Suppressor macrophage treated with lipopolysaccharide for 4 hours (primary cell): ENCODE measurements at places on chromosomes 6 and 20.

DNA sequence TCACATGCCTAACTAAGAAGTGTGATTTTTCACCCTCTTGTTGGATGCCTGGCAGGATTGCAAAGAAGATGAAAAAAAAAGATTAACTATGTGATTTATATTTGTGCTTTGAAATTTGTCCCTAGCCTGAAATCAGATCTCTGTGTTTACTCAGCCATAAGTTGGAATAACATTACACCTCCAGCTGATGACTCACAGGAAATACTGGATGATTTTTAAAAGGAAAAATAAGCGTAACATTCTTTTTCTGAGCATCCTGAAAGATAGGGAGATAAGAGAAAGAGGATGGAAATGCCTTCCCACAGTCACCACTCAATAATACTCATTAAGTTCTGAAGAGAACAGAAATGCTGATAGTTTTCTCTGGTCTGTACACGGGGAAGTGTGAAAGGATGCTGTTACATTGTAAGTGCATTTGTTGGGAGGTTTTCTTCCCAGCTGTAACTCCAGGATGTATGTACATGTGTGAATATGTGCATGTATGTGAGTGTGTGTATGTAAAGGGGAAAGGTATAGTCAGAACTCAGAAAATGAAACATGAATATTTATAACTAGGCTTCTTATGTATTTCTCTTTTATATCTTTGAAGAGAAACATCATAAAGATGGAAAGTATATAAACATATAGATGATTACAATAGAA lies 37.4 kb upstream of the RIPPLY2 start:
- DNase-seq, result no peak

DNA sequence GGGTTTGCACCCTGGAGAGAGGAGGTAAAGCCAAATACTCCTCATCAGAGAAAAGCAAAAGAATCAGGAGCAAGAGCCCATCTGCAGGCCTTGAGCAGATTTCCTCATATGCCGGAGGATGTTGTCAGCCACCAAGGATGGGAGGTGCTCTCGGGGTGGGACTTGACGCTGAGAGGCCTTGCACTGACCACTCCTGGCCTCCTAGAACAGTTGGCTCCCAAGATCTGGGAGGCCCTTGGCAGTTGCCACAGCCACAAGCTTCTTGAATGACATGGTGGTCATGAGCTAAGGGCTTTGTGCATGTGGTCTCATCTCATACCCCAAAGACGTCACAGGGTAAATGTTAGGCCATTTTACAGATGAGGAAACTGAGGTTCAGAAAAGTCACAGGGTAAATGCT lies 75.2 kb upstream of the PMEPA1 start:
- DNase-seq, result no peak

DNA sequence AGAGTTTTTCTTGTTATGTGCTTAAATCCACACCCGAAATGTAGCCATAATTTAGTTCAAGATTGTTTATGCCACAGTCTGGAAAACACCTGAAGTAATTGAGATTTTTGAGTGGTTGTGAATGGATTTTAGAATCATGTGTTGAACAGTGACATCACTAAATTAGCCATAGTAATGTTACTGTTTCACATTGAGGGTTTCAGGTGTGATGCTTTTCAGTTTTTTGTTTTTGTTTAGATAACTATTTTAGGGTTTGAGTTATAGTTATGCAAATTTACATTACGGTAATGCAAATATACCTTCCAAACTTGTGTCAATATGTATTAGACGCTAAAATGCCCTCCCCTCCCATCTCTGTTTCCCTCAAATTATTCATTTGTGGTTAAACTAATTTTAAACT lies 22.9 kb downstream of the QKI start:
- DNase-seq, result no peak

DNA sequence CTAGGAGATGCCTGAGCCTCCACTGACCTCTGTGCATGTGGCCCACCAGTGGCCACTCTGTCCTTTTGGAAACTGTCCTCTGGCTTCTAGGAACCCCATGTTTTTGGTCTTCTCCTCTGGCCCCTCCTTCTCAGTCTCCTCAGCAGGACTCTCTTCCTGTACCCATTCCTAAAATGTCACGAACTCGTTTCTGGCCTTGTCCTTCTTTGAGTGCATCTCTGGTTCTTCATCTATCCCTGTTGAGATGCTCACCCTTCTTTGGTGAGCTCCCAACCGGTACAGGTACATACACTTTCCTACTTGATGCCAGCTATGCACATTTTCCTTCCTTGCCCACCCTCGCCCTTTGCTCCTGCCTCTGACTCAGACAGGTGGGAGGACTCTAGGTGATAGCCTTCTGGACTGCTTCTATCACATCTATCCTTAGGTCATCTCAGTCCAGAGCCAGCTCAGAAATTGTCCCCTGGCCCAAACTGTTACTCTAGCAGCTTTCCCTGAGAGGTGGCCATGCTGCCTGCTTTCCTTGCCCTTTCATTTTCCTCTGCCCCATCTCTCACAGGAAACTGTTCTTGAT lies 14.8 kb upstream of the NNAT start:
- no peak for DNase-seq

GRCh38 chr6:93721386-93722048 lies 302.2 kb upstream of the EPHA7 start:
- DNase-seq, result no peak

DNA sequence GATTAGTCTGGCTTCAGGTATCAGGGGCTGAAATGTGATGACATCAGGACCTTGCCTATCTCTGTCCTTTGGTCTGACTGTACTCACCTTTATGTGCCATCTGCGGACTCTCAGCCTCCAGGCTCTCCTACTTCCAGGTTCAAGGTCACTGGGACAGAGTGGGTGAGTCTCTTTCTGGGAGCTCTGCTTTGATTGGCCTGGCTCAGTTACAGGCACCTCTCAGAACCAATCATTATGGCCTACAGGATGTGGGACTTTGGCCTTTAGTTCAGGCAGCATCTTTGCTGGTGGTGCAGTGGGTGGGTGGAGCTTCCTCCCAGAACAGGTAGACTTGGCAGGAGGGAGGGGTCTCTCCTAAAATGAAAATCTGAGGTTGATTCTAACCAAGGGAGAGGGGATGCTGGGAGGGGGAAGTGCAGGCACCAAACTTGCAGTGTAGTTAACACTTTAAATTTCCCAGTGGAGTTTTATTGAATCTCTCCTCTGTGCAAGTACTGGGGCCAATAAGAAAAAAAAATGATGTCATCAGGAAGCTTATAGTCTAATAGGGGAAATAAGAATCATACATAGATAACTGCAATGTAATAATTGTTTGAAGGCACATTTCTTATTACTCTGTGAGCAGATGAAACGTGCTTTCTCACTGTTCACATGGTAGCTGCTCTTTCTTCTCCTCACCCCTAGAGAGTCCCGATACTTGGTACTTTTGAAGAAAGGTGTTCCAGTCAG lies 53.4 kb downstream of the SLC24A3 start:
- no peak for DNase-seq

- DNase-seq, result peak; percentile 95
These were observed 39.2 kb downstream of the ZMYND8 start for GRCh38 chr20:47317127-47317895.
